ENCODE measurements at places on chromosomes 11 and 22.

DNA sequence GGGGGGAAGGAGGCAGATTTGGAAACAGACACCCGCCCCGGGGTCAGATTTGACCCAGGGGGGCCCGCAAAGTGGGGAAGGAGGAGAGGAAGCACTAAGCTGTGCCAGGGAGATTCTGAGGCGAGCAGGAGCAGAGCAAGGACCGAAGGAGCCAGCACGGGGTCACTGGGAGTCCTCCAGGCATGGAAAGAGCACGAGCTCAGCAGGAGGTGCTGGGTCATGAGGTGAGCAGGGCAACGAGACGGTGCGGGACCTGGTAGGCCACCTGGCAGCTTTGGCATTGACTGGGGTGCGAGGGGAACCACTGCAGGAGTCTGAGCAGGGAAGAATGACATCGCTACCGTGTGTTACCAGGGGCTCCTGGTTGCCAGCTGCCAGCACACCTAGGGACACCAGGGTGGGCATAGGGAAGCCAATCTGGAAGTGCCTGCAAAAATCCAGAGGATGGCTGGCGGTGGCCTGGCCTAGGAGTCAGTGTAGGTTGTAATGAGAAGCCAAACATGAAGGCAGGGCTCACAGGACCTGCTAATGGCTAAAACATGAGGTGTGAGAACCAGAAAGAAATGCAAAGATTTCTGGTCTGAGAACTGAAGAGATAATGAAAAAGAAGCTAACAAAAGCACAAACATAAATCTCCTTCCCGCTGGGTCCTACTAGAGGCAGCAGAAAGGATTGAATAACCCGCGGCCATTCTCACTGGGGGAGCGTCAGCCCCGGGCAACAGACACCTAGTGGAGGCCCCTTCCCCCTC is 63.5 kb downstream of the MICAL3 start:
- DNase-seq, result no peak

GRCh38 chr11:86798988-86799387 is 1.4 kb upstream of the PRSS23 start:
- no peak for DNase-seq

DNA sequence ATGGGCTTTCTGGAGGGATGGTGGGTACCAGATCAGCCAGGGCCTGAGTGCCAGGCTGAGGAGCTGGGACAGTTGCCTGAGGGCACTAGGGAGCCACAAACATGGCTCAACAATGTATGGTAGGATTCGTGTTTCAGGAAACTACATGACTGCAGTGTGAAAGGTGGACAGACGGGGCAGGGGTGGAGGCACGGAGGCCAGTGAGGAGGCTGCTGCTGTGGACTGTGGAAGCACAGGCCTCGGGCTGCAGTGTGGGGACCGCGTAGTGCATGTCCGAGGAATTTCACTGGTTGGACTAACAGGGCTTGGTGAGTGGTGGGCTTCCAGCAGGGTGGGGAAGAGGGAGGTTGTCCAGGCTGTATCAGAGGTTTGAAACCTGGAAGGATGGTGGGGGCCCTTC is 7.8 kb downstream of the P2RY2 start:
- no peak for DNase-seq

DNA sequence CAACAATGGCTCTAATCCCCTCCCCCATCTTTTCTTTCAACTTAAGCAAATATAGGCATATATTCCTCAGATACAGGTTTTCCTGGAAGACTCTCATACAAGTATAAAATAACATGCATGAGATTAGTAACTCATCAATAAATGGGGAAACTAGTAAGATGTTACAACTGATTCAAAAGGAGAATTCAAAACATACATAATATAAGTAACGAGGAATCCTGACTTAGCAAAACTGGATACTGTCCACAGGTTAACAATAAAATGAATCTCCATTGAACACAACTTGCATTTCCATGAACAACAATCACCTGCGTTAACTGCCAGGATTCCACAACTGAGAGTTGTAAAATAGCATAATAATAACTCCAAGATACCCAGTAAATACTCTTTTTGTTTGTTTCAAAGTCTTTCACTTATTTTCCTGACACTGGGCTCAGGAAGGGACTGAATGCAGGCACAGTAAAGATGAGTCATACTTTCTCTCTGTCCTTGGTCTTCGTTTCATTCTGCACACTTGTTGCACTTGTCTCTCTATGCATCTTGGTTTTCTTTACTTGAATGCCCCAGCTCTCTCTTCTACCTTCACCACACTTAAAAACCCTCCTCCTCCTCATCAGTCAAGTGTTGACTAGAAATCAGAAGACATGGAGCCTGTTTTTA is 8.1 kb downstream of the APIP start:
- no peak for DNase-seq

DNA sequence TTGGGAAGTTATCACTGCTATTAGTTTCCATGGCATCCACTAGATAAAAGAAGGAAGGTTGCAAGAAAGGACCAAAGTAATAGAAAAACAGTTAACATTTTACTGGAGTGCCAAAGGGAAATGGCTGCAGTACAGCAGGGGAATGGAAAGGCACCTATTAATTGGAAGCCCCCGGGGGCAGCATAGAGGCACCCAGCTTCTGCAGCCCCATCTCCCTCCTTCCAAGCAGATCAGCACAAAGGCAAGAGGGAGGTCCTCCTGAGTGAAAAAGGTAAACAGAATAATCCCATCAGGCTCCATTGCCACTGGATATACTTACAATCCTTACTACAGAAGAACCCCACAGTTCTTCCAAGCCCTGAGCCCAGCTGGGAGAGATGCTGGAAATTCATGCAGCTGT is 887.1 kb downstream of the DLG2 start:
- no peak for DNase-seq

DNA sequence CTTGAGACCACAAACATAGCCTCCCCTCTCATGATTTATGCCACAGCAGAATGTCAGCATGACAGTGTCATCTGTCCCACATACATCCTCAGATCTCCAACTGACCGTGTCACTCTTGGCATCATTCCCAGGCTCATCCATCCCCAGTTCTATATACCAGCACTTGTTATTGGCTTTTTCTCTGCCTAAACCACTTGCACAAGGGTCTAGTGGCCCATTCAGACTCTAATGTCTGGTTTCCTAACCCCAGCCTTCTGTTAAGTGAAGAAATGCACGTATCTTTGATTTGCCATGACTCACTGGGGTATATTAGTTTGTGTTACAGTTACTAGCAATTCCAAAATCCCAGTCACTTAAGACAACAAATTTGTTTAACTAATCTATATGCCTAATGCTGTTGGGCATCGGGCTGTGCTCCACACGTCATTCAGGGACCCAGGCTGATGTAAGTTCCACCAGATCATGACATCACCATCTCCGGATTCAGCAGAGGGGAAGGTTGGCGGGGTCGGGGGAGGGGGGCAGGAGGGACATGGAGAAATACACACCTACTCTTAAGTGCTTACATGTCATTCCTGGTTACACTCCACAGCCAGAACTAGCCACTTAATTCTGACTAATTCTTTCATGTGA is 517.4 kb downstream of the BUD13 start:
- DNase-seq, result no peak

DNA sequence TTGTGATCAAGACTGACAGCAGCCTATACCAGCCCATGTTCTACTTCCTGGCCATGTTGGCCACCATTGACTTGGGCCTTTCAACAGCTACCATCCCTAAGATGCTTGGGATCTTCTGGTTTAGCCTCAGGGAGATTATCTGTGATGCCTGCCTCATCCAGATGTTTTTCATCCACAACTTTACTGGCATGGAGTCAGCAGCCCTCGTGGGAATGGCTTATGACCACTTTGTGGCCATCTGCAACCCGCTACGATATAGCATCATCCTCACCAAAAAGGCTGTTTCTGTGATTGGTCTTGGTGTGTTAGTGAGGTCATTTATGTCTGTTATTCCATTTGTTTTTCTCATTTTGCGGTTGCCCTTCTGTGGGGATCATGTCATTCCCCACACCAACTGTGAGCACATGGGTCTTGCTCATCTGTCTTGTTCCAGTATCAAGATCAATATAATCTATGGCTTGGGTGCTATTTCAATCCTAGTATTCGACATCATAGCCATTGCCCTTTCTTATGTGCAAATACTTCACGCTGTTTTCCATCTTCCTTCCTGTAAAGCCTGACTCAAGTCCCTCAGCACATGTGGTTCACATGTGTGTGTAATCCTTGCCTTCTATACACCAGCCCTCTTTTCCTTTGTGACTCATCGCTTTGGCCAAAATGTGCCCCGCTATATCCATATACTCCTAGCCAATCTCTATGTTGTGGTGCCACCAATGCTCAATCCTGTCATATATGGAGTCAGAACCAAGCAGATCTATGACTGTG is 23.6 kb downstream of the OR52E1 start:
- DNase-seq, result no peak

DNA sequence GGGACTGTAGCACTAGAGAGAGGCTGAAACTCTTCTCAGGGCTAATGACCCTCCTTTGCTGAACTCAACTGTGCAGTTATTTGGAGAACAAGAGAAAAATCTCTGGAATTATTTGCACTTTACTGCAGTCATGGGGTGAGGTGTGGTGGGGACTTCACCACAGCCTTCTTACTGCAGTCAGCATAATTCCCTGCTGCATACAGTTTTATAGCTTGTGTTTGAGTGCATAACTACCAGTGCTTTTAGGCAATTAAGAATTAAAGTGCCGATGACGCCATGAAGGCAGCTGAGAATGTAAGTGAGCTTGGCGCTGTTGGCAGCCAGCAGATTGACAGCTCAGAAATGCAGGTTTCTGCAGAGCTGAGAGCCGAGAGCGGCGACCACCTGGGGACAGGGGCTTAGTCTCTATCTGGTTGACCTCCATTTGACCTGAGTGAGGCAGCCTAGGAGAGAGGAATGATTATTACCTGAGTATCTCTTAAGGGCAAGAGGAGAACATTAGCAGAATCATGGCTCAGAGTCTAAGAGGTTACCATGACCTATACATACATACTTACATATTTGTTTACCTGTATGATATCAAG is 830.0 kb downstream of the NTM start:
- no peak for DNase-seq

DNA sequence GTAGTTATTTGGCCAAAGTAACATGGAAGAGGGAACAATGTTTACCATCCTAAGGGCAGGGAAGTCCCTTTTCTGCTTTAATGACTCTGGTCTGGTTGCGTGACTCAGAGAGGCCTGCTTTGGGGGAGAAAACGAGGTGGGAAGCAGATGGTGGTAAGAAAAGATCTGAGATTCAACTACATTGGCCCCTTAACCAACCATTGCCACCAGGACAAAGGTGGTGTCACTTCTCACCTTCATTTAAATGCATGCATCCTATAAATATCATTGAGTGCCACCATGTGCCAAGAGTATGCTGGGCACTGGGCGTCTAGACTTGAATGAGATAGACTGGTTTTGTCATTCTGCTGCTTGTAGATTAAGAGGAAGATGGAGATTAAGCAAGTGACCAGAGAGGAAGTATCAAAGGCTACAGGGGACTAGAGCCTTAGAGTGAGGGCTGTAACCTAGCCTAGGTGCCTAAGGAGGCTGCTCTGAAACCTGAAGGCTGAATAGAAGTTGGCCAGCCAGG is 3.6 kb upstream of the SORL1 start:
- DNase-seq, result no peak

DNA sequence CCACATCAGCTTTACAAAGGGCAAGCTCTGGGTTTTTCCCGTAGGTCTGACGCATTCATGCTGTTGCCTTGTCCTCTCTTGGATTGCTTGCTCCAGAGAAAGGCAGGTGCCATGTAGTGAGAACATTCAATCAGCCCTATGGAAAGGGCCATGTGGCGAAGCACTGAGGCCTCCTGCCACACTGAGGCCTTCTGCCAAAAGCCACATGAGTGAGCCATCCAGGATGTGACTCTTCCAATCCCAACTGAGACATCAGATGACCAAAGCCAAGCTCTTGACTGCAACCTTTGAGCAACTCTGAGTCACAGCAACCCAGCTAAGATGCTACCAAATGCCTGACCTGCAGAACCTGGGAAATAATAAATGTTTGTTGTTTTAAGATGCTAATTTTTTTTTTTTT is 9.0 kb upstream of the PANX3 start:
- DNase-seq, result no peak

GRCh38 chr11:22666325-22666687 is at the start of gene GAS2:
GAS2 (plus strand) TSS chr11:22666611; CDS start chr11:22674870, 8,259 bp downstream.
- no peak for DNase-seq
